ENCODE measurements at places on chromosomes 3 and 15. TPM values are rescaled to one million over a fixed set of nuclear protein-coding genes. Genes with fewer than 3 reads are reported as not detected.

Gene THSD4
- 18.0 TPM for total RNA-seq

DNA sequence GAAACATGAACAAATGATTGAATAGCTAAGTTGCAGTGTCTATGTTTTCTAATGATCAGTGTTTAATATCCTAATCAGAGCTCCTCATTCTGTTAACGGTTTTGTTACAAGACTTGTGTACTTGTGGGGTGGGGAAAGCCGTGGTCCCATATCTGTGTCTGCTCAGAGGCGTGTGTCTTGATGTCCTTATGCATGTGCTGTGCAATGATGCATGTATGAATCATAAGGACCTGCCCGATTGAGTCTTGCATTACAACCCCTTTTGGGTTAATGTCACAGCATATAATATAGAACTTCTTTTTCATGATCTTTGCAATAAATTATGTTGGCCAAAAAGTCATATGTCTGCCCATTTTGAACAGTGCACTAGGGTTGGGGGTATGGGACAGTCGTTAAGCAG is 233.4 kb downstream of the ITPR1 start:
- peaks cover 14% of the 10 kb centered on the region for H3K36me3 ChIP-seq
- no peak overlapping the region for H3K27ac ChIP-seq
- no peak overlapping the region for H3K4me3 ChIP-seq
- no peak for DNase-seq

DNA sequence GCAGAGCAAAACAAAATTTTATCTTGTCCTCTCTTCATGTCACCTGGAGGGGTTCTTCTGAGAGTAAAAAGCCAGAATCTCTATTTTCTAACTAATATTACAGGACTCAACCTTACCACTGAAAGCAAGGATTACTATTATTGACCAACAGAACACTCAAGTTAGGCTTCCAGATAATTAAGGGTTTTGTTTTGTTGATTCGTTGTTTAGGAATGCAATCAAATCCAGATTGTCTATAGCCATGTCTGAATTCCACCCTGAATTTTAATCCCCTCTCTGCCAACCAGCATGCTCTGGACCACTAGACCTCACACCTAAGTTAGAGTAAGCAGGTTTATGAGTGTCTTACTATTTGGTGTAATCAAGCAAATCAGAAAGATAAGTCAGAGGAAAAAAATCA is 90.7 kb downstream of the PEAK1 start:
- no peaks in the 10 kb centered on the region for H3K27me3 ChIP-seq
- H3K4me1 ChIP-seq: peaks cover 7% of the 10 kb centered on the region
- no peak overlapping the region for H3K27ac ChIP-seq
- no peak for DNase-seq
- H3K36me3 ChIP-seq: no peaks in the 10 kb centered on the region

Gene IGDCC3
- total RNA-seq: not detected

Gene GALNT15
- 34.1 TPM for total RNA-seq

Gene ZNF660
- total RNA-seq: not detected

DNA sequence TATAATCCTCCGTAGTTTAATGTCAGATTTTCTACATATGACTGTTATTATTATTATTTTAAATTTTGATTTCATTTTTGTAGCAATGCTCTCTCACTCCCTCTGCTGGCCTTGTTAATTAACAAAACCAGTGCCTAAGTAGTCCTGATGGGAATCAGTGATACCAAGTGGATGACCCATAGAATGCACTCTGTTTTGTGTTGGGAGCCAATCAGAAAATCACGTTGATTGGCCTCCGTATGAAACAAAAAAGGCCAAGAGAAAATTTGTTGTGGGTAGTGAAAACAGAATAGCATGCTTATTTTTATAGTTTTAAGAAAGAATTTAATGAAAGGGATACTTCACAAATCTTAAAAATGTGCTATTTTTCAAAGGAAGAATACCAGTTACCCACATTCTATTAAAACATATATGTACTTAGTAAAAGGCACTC is 34.4 kb upstream of the MEIS2 start:
- no peak overlapping the region for H3K4me3 ChIP-seq
- H3K27me3 ChIP-seq: no peaks in the 10 kb centered on the region
- peaks cover 11% of the 10 kb centered on the region for H3K4me1 ChIP-seq
- H3K36me3 ChIP-seq: no peaks in the 10 kb centered on the region

GRCh38 chr15:27328608-27329007 is 357.6 kb downstream of the GABRG3 start:
- no peaks in the 10 kb centered on the region for H3K27me3 ChIP-seq
- no peaks in the 10 kb centered on the region for H3K4me1 ChIP-seq

DNA sequence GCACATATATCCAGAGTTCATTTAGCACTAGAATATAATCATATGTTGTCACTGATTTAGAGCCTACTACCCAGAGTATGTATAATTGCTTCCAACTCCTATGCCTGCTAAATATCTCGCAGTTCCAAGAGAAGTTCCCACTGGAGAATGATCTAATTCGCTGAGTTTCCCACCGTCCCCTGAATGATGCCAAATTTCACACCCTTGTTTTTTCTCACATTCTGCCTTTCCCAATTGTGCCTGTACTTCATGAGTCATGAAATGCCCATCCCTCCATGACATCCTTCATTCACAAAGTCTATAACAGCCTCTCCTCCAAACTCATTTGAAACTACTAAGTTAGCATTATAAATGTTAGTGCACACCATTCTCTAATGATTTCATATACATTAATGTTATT is 177.2 kb downstream of the CBLB start:
- H3K4me3 ChIP-seq: no peak overlapping the region
- no peak overlapping the region for H3K27ac ChIP-seq
- no peaks in the 10 kb centered on the region for H3K4me1 ChIP-seq
- H3K36me3 ChIP-seq: peaks cover 21% of the 10 kb centered on the region

Gene CTXN2
- not detected for total RNA-seq

DNA sequence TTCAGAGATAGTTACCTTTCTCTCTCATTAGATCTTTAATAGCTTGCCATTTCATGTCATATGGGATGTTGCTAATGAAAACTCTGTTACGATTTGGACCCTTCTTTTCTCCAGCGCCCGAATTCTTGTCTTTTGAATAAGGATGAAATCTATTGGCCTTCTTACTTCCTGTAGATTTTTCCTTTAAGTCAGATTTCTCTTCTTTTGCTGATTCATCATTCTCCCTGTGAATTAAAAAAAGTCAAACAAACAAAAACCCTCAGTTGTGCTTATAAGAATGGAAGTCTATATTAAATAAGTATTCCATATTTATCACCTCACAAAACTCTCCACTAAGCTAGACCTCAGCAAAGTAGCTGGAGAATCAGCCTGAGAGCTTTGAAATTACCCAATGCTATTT is 9.5 kb downstream of the MYEF2 start:
- no peaks in the 10 kb centered on the region for H3K27me3 ChIP-seq
- no peak overlapping the region for H3K4me3 ChIP-seq
- H3K4me1 ChIP-seq: no peaks in the 10 kb centered on the region
- no peak for DNase-seq

- peaks cover 50% of the 10 kb centered on the region for H3K27me3 ChIP-seq
- no peak overlapping the region for H3K4me3 ChIP-seq
- DNase-seq: no peak
- H3K36me3 ChIP-seq: no peaks in the 10 kb centered on the region
- H3K4me1 ChIP-seq: peaks cover 35% of the 10 kb centered on the region
These were observed 3.0 kb upstream of the VIPR1 start for GRCh38 chr3:42499478-42499871.

Gene CFAP92
- total RNA-seq: 13.4 TPM

Gene GUCA1C
- not detected for total RNA-seq

DNA sequence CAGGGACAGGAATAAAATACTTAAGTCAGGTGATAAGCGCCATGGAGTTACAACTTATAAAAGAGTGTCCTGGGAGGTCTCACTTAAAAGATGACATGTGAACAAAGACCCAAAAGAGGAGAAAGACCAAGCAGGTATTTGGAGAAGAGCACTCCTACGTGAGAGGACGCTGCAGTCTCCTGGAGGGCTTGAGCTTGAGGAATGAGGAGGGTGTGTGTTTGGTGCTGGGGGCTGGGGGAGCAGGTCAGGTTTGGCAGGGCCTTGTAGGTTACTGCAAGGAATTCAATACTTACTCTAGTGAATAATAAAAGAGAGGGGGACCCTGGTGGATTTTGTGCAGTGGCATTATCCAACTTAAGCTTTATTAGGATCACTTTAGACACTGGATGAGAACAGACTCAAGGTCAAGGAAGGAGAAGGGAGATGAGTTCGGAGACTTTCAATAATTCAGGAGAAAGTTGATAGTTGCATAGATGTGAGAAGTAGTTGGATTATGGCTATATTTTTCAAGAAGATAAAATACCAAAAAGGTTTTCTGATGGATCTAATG is 32.4 kb downstream of the TNIK start:
- H3K36me3 ChIP-seq: no peaks in the 10 kb centered on the region
- no peak overlapping the region for H3K4me3 ChIP-seq
- H3K27ac ChIP-seq: no peak overlapping the region
- no peaks in the 10 kb centered on the region for H3K4me1 ChIP-seq
- no peak for DNase-seq

Gene ISL2
- total RNA-seq: not detected

DNA sequence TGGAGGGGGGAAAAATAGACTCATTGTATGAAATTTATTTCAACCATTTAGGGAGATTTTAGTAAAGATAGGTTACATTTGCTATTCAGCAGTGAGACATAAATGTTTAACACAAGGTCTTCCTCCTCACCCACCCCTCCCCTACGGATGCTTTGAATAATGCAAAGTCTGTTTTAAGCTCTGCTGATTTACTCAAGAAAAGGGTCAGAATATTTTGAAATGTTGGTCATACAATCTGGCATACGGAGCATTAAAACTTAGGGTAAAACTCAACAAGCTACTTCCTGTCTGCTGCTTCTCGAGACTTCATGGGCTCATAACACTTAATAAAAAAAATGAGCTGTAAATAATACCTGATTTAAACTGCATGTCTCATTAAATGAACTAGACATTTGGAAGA is 156.3 kb downstream of the WNT5A start:
- H3K4me1 ChIP-seq: no peaks in the 10 kb centered on the region
- H3K36me3 ChIP-seq: no peaks in the 10 kb centered on the region
- H3K4me3 ChIP-seq: no peak overlapping the region
- no peak overlapping the region for H3K27ac ChIP-seq
- no peak for DNase-seq

GRCh38 chr3:27385504-27385903 is 16.3 kb upstream of the NEK10 start:
- DNase-seq: no peak
- H3K27ac ChIP-seq: no peak overlapping the region
- no peaks in the 10 kb centered on the region for H3K27me3 ChIP-seq
- H3K4me3 ChIP-seq: no peak overlapping the region
- H3K36me3 ChIP-seq: no peaks in the 10 kb centered on the region

Gene SCN5A
- total RNA-seq: not detected

DNA sequence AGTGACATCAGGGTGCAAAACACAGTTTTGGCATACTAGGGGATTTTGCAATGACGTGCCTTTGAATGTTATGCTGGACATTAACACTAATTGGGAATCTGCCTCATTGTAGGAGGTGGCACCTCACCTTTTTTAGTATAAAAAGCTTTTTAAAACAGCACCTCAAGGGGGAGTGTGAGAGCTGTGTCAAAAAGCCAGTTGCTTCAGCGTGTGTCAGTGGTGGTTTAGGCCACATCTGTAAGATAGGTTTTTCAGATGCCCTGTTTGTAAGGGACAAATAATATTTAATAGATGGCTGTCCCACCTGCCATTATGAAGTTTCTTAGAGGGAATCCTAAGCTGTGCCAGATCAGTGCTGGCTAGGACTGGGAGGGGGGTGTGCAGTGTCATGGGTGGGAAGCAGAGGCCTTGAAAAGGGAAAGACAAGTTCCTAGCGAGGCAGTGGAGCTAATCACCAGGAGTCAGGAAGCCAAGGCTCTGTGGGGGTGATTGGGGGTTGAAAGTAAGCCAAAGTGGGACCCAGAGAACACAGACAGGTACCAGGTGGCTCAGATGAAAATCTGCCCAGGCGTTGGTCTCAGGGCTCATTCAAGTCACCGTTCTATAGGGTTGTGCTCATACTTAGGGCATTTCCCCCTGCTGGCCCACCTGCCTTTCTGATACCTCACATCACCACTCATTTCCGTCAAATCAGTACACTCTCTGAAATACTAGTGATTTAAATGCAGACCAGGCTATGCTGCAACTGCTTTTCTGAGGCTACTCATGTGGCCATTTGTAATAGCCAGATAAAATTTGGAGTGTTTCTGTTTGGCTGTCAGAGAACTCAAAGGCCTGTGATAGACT is 120.5 kb downstream of the BBX start:
- H3K4me1 ChIP-seq: no peaks in the 10 kb centered on the region
- no peaks in the 10 kb centered on the region for H3K36me3 ChIP-seq
- DNase-seq: no peak
- H3K27ac ChIP-seq: no peak overlapping the region
- H3K4me3 ChIP-seq: no peak overlapping the region
- H3K27me3 ChIP-seq: no peaks in the 10 kb centered on the region

DNA sequence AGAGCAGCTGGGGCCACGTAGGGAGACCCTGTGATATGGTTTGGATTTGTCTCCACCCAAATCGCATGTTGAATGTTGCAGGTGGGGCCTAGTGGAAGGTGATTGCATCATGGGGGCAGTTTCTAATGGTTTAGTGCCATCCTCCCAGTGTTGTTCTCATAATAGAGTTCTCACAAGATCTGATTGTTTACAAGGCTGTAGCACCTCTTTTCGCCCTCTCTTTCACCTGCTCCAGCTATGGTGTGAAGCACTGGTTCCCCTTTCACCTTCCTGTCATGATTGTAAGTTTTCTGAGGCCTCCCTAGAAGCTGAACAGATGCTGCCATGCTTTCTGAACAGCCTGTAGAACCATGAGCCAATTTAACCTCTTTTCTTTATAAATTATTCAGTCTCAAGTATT is 198.9 kb upstream of the CBLB start:
- H3K4me3 ChIP-seq: no peak overlapping the region
- H3K27ac ChIP-seq: no peak overlapping the region
- DNase-seq: no peak
- H3K36me3 ChIP-seq: no peaks in the 10 kb centered on the region
- H3K4me1 ChIP-seq: no peaks in the 10 kb centered on the region

DNA sequence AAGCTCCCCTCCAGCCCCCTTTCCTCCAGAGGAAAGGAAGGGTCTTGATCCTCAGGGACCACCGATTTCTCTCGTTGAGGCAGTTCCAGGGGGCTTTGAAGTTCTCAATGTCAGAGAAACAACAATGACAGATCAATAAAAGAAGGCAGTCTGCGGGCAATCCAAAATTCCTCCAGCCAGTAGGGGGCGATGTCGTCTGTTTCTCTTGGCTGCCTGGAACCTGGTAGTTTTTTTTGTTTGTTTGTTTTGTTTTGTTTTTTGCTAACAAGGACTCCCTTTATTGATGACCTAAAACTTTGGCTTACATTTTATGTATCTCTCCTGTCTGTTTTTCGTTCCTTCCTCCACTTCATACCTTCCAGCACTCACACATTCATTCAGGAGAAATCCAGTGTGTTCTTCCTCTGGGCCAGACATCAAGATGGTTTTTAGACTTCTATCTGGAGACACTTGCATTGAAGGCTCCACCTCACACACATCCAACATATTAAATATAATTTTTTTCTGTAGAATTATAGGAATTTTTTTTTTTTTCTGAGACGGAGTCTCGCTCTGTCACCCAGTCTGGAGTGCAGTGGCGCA is 276.6 kb downstream of the RPLP1 start:
- no peaks in the 10 kb centered on the region for H3K4me1 ChIP-seq
- peak; percentile 58 for DNase-seq
- H3K4me3 ChIP-seq: no peak overlapping the region
- H3K27me3 ChIP-seq: no peaks in the 10 kb centered on the region
- no peak overlapping the region for H3K27ac ChIP-seq

Gene PLSCR5
- not detected for total RNA-seq

- no peak overlapping the region for H3K4me3 ChIP-seq
- no peak overlapping the region for H3K27ac ChIP-seq
- peaks cover 66% of the 10 kb centered on the region for H3K4me1 ChIP-seq
- H3K27me3 ChIP-seq: no peaks in the 10 kb centered on the region
These were observed 50.0 kb downstream of the SMAD6 start for GRCh38 chr15:66752078-66752477.
